ENCODE measurements at places on chromosomes 2 and 18.

DNA sequence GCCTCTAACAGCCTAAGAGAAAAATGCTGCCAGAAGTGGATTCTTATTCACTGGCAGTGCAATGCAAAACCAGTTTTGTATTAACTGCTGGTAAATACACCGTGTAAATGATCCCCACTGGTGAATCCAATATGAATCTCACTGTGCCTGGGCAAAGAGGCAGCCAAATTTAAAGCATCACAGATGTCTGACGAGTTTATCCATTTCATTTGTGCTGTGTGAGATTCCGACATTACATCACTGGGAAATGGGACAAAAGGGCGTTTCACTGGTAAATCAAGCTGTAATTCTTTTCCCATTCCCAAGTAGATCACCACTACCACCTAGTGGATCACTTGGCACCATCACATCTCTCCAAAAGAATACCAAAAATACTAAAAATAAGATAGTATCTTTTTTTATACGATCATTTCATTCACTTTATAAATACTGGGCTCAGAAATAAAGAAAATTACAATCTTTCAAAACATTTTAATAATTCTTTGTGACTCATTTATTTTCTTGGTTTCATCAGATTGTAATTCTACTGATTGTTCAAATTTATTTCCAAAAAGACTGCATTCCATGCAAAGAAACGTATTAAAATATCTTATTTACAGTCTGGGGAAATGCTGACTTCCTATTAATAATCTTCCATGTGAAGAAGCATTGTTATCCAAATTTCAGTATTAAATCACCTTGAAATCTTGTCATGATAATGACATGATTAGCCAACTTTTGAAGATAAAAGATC is 125.6 kb downstream of the GRB14 start:
- no peak for DNase-seq

GRCh38 chr2:190432567-190433231 is 24.5 kb downstream of the MFSD6 start:
- DNase-seq = no peak

- no peak for DNase-seq
Measured at GRCh38 chr18:46877329-46877987, 39.8 kb downstream of the PIAS2 start.

GRCh38 chr2:153986488-153987229 is 114.9 kb downstream of the GALNT13 start:
- no peak for DNase-seq

GRCh38 chr18:76491776-76492668 is 3.0 kb downstream of the ZNF516 start:
- DNase-seq = peak; percentile 26

DNA sequence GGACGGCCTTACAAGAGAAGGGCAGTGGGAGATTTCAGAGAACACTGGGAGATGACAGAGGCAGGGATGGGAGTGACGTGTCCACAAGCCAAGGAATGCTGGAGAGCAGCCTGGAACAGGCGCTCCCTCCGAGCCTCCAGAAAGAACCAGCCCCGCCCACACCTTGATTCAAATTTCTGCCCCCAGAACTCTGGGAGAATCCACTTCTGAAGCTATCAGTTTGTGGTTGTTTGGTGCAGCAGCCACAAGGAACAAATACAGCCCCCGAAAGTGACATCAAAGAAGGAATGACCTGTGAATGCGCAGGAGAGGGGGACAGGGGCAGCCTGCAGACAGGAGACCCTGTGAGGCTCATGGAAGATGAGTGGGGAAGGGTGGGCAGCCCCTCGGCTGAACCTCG is 67.3 kb downstream of the TWIST2 start:
- no peak for DNase-seq

DNA sequence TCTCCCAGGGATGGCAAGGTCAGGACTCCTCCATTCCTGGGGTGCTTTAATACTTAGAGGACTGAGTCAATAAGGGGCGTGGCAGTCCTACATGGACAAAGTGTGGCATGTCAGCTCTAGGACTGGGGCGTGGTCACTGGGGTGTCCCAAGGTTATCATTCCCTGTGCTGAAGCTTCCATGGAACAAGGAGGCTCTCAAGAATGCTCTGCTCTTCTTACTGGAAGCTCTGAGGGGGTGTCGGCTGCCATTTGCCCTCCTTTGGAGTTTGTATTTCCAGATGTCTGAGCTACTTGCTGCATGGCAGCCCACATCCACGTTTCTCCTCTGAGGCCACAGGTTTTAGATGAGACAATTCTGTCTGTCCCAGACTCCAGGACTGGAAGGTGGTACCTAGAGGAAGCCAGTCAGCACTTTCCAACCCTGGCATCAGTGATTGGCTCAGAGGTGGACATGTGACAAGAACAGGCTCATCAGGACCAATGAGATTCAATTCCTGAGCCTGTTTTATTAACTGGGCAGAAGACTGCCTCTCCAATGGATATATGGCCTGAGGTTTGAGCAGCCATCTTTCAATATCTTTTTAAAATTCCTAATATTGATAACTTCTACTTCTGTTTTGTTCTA is 128.9 kb upstream of the ARL4C start:
- DNase-seq = no peak

- no peak for DNase-seq
Measured at GRCh38 chr18:49013291-49013691, 62.5 kb upstream of the SMAD7 start.

DNA sequence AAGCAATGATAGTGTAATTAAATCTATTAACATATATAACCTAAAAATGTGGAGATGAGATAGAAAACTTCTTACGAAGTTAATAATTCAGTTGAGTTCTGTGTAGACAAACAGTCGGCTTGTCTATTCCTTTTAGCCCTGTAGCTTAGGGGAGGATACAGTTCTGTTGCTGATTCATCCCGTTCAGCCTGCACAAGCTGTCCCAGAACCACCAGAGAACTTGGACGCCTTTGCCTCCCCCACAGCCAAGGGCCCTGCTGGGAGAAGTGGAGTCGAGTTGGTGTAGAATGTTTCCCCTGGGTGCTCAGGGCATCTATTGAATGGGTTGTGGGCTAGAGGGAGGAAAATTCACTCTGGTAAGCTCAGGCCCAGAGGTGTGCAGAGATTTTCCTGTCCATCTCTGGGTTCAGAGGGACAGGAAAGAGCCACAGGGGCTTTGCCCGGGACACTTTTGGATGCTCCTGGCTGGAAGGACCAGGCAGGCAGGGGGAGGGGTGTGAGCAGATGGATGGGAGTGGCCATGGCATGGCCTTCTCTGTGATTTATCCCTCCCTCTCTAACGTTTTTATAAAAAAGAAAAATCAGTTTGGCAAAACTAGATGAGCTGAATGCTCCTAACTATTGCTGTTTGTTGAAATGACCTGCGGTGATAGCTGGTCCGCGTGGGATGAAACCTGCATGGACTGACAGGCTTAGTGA is 42.8 kb upstream of the GALR1 start:
- DNase-seq = no peak
